ENCODE measurements at places on chromosomes 5 and 9.

- no peak for DNase-seq
These were observed 28.2 kb downstream of the MTAP start for GRCh38 chr9:21830589-21830988.

DNA sequence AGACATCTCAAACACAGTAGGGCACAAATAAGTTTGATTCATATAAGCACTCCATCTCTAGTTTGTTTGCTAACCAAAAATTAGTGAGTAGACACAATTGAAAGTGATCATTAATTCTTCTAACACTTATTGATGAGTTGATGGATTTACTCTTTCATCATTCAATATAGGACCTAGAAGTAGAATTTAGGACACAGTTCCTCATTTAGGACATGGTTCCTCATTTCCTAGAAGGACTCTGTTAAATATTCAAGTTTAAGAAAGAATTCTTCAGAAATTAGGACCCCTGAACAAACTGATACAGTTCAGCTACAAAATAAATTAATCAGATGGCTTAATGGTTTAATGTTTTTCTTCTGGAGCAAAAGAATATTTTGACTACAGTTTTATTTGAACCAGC is 143.5 kb upstream of the PRR16 start:
- DNase-seq, result no peak

- no peak for DNase-seq
These were observed 7.3 kb upstream of the RAI14 start for GRCh38 chr5:34648840-34649158.

DNA sequence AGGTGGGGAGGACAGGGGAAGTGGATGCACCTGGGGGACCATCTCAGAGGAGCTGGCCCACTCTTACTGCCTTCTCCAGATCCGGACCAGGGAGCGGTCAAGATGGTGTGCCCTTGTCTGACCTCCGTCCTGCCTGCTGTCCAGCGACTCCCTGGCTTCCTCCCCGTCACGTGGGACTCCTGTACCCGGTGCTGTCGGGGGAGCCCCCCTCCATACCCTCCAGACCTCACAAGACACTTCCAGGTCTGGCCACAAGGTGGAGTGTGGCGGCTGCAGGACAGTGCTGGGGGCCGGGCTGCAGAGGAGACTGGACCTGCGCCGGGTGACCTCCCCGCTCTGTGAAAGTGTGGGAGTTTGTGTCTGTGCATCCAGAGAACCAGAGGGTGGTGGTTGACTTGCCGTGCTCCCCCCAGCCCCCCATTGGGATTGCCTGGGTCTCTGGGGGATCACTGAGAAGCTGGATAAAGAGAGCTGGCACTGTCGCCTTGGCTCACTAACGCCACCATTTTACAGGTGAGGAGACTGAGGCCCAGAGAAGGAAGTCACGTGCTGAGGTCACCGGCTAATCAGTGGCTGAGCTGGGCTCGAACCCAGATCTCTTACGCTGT is 1.9 kb upstream of the CRB2 start:
- peak; percentile 72 for DNase-seq

DNA sequence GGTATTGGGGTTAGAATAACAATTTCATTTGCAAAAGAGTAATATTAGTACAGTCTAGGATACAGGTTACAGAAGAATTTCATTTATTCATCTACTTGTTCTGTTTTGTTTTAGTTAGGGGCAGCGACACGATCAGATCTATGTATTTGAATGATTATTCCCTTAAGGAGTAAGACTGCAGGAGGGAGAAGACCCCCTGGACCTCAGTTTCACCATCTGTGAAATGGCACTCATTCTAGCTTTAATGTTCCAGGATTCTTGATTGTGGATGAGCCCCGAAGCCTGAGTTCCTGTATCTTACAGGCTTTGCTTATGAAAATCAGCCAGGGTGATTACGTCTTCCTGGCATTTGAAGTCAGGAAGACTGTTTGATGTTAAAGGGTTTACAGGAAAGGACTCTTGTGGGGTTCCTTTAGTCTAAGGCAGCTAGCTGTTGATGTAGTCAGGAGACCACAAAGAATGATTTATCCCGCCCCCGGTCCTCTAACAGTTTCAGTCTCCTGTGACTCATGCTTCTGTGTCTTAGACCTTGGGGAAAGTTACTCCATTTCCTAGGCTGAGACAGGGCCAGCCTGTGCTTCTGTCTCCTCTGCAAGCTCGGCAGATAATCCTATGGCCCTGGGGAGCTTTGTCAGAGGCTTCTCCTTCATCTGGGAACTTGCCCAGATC is 11.5 kb downstream of the SMIM3 start:
- no peak for DNase-seq

GRCh38 chr9:126672634-126673284 is 59.0 kb downstream of the LMX1B start:
- no peak for DNase-seq

GRCh38 chr9:98606730-98607129 is 102.0 kb downstream of the GABBR2 start:
- DNase-seq, result no peak

DNA sequence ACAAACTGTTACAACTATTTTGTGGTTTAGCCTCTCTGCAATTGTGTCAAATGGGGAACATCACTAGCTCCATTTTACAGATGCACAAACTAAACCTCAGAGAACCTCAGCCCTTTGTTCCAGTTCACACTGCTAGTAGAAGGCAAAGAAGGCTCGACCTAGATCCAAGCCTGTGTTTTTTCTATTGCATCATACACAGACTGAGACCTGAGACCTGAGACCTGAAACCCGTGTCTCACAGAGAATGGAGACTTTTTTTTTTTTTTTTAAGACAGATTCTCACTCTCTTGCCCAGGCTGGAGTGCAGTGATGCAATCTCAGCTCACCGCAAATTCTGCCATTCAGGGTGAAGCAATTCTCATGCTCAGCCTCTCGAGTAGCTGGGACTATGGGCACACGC is 120.8 kb downstream of the GALNT10 start:
- no peak for DNase-seq

DNA sequence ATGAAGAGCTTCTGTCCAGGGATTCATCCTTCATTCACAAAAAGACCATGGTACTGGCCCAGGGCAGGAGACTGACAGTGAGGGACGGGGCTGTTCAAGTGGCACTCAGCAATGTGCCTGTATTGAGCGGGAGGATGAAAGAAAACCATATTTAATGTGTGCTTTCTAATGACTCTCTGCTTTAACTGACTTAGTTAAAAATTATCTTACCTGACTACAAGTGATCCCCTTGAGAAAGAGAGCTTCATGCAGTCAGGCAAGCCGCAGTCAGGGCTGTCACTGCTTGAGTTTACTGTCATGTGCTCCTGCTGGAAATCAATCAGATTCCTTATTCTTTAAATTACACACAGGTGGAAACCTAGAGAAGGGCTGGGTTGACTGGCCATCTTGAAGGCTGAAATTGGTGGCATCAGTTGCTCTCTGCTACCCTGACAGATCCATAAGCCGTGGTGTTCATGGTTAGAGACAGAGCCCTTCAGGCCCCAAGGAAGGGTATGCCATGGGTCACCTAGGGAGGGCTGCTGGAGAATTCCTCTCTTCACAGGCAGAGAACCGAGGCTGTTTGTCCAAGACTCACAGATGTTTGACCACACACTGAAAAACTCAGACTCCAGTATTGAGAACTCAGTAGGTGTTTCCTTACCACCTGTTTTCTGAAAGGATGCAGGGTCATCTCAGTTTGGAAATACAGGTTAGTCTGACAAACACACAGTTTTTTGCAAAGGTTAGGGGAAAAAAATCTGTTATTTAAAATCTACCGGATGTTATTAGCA is 70.9 kb downstream of the TRIO start:
- no peak for DNase-seq
